AG04449 (cell line): ENCODE measurements at places on chromosomes 3 and 15.
A peak's percentile ranks its signal among the peaks of the same experiment; 100 is the strongest.

GRCh38 chr3:37763309-37763708 lies 98.4 kb upstream of the CTDSPL start:
- DNase-seq, result no peak

GRCh38 chr3:55615694-55616295 lies 128.7 kb upstream of the WNT5A start:
- DNase-seq, result no peak

- no peak for DNase-seq
Observed at GRCh38 chr3:113057117-113057516, 66.3 kb downstream of the GTPBP8 start.

DNA sequence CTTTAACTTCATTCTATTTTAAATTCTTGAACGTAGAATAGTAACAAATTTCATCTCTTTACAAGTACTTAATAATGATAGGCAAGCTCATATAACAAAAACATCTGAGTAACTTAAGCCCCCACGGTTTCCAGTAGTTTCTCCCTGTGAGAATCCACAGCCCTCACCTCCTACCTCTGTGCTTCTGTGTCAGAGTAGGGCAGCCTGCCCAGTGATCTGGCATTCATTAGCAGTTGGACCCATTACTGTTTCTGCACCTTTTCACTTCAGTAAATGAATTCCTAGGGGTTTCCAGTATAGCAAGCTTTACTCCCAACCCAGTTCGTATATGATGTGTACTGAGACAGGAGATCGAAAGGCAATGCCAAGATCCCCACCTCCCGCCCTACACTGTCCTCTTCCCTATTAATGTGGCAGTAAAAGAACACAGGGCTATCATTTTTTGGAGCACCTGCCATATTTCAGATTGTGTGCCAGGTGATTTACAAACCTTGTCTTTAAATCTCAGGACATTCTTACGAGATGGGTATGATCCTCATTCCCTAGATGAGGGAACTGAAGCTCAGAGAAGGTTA lies 40.8 kb downstream of the EIF2AK4 start:
- no peak for DNase-seq

DNA sequence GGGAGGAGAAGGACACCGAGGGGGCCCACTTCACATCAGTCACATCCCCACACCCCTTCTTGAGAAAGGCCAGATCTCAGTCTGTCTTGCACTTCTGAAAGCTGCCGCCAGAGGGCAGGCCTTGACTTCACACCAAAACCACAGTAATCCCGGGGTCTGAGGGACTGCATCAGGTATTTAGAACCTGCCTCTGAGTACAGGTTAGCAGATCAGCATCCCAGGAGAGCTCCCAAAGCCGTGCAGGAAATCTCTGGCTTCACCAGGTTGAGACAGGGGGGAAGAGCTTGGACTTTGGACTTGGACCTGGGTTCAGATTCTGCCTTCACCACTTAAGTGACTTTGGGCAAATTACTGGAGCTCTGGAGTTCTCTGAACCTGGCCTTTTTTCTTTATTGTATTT lies 50.3 kb downstream of the LHFPL4 start:
- peak; percentile 5 for DNase-seq

DNA sequence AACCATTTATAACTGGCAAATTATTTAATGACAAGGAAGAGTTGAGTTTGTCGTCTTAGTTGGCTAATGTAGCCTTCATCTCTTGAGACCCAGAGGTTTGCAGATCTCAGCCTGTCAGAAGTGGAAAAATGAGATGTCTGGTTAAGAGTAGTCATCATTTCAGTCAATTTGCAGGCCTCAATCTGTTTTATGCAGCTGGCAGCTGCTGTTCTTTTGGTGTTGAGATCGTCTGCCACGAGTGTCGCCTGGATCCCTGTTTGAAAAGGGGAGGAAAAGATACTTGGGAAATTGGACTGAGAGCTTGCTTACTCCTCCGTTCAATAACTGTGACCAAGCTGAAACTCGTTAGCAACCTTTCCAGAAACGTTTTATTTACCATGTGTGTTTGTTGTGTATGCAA lies 2.3 kb downstream of the PHLDB2 start:
- no peak for DNase-seq

GRCh38 chr15:45151998-45152828 lies 22.4 kb downstream of the DUOX1 start:
- no peak for DNase-seq

DNA sequence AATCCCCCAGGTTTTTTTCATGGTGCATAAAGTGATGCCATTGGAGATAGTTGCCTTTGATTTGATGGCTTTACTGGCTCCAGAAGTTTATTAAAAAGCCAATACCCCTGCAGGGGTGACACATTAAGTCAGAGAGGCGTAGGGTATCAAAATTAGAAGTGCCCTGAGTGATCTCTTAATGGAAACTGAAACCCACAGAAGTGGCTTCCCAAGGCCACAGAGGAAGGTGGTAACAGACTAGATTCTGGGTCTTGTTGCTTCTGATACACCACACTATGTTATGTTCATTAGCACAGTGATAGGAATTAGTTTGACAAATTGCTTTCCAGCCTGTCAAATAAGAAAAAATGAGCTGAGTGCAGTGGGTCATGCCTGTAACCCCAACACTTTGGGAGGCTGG lies 112.3 kb downstream of the IQCH start:
- DNase-seq, result no peak

DNA sequence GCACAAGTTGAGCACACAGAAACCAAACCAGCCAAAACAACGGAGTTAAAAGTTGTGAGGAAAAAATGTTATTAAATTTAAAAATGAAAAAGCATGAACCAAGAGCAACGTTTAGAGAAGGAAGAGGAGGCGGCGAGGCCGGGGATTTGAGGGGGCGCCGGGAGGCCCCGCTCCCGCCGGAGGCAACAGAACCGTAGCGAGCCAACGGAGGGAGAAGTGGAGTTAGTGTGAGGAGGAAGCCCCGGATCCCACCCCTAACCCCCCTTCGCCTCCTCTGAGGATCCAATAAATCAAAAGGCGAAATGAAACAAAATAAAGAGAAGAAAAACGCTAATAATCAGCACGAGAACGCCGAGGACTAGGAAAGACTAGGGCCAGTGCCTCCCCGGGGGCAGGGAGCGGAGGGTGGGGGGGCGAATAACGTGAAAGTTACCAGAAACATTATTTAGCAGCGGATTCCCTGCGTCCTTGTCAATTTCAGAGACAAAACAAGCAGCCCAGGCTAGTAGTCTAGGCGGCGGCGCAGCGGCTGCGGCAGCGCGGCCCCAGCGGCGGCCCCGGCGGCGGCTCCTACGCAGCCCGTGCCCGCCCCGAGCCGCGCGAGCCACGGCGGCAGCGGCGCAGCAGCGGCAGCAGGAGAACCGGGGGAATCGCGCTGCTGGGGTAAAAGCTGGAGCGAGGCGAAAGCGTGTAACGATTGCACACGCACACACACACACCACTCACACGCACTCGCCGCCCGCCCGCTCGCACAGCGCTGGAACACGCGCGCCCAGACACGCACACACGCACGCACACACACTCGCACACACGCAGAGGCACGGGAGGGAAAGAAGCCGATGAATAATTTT lies 1.7 kb downstream of the MEIS2 start:
- no peak for DNase-seq

GRCh38 chr15:74036271-74037170 lies 42.0 kb downstream of the PML start:
- DNase-seq, result no peak

DNA sequence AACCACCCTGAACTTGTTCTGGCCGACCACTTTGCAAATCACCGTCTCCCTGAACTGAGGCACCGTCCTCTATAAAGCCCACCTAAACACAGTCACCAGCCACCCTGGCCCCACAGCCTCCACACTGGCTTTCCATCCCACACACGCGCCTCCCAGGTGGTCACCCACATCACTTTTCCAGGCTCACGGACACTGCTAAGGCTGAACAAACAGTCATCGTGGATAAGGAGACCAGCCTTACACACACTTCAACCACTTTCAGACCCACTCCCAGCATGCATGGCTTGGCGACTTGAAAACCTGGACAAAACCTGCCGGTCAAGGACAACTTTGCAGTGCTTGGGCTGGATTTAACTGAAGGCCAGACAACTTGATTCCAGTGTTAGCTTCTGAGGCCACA lies 8.4 kb downstream of the CHSY1 start:
- DNase-seq, result no peak

DNA sequence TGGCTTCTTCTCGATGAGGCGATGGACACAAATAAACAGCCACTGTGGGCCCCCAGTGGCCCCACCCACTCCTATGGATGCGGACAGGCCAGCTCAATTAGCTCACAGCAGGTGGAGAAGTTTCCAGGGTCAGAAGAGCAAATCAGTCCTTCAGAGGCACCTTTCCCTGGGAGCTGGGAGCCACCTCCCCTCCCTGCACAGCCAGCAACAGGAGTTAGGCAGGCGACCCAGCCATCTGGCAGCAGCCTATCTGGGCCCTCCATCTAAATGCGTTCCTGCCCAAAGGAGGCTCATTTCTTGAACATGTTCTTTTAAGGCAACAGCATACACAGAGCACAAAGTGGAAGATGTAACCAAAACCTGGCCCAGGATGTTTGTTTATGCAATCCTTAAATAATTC lies 211.9 kb upstream of the ARRDC4 start:
- no peak for DNase-seq

- DNase-seq, result no peak
Observed at GRCh38 chr15:78052001-78052401, 25.5 kb downstream of the TBC1D2B start.

DNA sequence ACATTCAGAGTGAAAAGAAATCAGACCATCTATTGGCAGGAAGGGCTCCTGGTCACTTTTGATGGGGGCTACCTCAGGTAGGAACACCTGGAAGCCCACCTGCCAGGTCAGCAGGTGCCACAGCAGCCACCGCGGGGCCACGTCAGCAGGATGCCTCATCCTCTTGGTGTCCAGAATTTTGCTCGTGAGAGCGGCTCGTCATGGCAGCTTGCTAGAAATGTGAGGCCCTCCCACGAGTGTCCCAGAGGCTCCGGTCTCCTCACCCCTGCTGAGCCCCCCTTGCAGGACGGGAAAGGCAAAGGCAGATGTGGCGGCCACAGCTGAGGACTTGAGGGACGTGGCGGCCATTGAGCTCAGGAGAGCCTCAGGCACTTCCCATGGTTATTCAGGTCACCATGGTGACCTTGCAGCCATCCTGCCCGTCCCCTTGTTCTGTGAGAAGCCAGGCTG lies 129.4 kb downstream of the LRRK1 start:
- no peak for DNase-seq
